ENCODE measurements at places on chromosomes 16 and 17.

DNA sequence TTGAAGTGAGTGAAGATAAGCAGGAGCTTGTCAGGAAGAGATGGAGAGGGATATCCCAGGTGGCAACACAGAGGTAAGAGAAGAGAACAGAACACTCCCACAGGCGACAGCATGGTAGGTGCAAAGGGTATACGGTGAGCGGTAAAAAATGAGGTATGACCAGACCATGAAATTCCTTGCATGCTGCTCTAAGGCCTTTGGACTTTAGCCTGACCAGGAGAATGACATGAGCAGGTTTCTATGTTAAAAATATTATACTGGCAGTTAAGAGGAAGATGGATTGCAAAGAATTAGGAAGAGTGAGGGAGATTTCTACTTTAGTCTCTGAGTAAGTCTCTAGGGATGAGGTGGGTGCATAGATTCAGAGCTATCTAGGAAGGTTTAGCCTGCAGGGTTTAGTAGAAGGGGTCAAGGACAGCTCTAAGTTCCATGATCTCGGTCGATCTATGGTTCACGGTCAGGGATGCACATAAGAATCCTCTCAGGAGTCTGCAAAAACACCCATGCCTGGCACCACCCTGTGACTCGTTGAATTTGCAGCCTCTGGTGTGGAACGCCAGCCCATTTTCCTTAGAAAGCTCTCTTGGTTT lies 65.7 kb downstream of the HLF start:
- peak; percentile 57 for DNase-seq

DNA sequence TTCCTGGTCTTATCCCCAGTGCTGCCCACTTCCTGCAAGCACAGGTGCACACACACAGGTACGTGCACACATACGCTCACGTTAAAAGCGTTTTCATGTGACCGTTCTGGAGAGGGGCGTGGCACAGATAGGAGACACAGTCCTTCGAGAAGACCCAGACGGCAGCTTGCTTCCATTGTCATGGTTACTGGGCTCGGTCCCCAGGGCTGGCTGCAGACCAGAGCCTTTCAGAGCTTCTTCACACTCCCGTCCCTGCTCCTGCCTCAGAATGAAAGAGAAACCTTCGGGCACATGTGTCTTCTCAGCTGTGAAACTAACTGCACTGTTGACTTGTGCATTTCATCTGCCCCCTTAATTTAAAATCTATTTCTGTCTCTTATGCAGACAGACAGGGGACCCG lies 154.2 kb downstream of the PITPNC1 start:
- DNase-seq: peak; percentile 26

GRCh38 chr17:63855185-63855584 lies 12.7 kb upstream of the SMARCD2 start:
- no peak for DNase-seq

- DNase-seq: no peak
Measured at GRCh38 chr17:33517746-33518145, 224.7 kb upstream of the ASIC2 start.

DNA sequence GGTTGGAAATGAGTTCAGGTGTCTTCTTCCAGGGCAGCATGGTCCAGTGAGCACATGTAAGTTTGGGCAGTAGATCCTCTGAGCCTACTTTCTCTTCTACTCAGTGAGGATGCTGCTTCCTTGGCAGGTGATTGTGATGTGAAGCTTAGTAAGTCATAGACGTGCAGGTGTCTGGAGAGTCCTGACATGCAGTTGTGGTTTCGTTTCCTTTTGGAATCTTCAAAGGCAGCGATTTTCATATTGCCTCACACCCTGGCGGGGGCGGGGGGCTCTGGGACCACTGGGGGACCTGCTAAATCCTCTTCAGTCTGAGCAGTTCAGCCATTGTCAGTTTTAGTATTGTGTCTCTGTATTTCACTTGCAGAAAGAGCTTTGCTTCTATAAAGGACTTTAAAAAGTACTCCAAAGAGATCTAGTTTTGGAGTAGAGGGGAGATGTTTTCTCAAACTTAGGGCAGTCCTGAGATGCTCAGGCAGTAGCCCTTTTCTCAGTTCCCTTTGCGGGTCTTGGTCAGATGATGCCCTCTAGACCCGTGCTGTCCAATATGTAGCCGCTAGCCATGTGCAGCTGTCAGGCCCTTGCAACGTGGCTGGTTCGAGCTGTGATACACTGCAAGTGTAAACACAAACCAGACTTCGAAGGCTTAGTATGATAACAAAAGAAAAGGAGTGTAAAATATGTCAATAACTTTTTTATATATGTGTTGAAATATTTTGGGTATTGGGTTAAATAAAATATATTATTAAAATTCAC lies 4.0 kb upstream of the CDK5R1 start:
- no peak for DNase-seq

- no peak for DNase-seq
Measured at GRCh38 chr17:33055171-33055611, 63.5 kb downstream of the SPACA3 start.

- DNase-seq: no peak
Measured at GRCh38 chr16:20867585-20867984, 32.6 kb downstream of the DCUN1D3 start.

DNA sequence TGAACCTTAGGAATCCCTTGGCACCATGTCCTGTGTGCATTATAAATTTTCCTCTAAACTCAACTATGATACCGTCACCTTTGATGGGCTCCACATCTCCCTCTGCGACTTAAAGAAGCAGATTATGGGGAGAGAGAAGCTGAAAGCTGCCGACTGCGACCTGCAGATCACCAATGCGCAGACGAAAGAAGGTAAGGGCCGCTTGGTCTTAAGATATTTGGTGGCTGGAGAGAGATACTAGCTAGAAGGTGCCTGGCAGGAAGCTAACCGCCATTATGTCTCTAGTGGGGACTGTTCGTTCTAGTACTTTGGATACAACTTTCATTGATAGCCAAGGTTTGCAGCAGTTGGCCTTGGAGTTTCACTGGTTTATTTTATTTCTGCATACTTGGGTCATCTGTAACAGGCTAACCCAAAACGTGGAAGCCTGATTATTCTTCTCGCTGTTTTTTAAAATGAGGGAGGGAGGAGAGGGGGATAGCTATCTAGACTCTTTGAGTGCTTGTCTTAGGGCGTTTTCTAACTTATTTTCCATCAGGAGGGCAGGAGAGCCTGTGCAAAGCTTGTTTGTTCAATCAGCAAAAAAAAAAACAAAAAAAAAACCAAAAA lies 1.3 kb downstream of the RBBP6 start:
- no peak for DNase-seq

GRCh38 chr17:8701754-8702153 lies 42.9 kb downstream of the CCDC42 start:
- DNase-seq: no peak

- DNase-seq: no peak
Measured at GRCh38 chr16:88441460-88441859, 11.6 kb upstream of the ZFPM1 start.

DNA sequence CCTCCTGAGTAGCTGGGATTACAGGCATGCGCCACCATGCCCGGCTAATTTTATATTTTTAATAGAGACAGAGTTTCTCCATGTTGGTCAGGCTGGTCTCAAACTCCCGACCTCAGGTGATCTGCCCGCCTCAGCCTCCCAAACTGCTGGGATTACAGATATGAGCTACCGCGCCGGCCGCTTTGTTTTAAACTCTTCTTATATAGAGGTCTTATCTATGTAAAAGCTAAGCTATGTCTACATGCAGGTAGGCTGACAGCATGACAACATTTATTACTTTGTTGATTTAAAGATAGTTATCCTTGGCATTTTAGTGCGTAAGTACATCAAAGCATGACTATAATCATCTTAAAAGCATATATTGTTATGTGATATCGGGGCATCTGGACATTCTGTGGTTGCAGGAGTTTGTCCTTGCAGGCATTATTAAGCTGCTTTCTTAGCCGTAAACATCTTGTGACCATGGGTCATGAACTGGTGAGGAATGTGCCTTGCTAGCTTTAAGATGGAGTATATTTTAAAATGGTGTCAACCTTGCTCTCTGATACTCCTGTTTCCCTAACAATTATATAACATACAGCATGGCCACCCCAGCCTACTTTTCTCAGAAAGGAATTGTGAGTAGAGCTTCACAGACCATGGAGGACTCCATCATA lies 45.8 kb upstream of the TAOK1 start:
- DNase-seq: peak; percentile 86

DNA sequence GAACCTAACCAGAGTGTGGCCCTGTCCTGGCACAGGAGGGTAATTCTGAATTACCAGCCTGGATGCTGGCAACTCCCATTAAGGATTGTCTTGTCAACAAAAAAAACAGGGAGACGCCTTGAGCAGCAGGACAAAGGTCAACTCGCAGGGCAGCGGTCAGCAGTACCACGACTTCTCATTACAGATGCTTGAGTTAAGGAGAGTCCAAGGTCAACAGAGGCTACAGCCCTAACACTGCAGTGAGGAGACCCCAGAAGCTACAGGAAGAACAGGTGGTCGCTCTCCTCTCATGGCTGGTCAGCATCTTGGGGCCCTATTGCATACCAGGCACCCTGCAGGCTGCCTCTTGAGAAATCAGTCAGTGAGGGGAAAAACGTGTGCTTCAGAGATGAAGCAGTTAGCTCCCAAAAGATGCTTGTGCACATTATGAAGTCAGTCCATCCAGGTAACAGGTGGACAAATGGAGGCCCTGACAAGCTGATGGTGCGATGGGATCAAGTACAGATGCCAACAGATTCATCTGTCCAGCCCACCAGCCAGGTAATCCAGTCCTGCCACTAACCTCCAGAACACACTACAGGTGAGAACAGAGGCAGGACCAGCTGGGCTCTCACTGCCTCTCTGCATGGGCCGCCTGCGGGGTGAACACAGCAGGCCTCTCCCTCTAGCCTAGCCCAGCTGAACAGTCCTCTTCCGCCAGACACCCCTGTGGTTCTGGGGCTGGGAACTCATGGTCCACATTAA lies 4.2 kb downstream of the CSNK1D start:
- DNase-seq: no peak

- DNase-seq: peak; percentile 92
Measured at GRCh38 chr17:58245428-58246103, 7.2 kb downstream of the LPO start.
